ENCODE measurements at places on chromosomes 2 and 18.

DNA sequence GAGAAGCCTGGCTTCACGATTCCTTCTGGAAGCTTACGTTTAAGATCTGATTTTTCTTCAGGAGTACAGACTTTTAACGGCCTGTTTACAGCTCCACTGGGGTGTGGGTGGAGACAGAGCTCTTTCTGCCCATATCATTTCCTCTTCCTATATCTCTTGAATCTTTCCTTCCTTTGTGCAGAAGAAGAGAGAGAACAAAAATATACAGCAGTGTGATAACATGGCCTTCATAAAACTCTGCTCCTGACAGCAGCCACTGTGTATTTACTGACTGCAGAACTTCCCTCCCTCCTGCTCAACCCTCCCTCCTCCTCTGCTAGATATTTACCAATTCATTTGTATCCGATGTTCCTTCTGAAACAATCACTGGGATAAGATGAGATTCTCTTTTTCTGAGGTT, 34.1 kb upstream of the REEP1 start:
- no peak for DNase-seq

DNA sequence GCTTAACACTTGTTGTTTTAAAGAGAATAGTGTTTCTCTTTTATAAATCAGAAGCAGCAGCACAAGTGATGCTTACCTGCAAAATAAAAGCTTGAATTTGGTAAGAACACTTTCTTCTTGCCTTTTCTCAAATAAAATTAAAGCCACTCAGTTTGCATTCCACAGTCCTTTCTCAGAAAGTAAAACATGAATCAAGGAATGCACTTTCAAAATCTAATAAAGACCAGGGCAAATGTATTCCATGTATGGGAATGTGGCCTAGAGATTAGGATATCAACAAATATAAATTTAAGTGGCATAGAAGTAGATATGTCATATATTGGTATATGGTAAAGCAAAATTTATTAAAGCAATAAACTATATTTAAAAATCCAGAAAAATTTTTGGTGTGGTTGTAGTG, 352.8 kb downstream of the THSD7B start:
- no peak for DNase-seq

GRCh38 chr2:10584242-10584753, 105.5 kb downstream of the NOL10 start:
- no peak for DNase-seq

GRCh38 chr2:20208476-20208859, 16.5 kb downstream of the SDC1 start:
- no peak for DNase-seq

DNA sequence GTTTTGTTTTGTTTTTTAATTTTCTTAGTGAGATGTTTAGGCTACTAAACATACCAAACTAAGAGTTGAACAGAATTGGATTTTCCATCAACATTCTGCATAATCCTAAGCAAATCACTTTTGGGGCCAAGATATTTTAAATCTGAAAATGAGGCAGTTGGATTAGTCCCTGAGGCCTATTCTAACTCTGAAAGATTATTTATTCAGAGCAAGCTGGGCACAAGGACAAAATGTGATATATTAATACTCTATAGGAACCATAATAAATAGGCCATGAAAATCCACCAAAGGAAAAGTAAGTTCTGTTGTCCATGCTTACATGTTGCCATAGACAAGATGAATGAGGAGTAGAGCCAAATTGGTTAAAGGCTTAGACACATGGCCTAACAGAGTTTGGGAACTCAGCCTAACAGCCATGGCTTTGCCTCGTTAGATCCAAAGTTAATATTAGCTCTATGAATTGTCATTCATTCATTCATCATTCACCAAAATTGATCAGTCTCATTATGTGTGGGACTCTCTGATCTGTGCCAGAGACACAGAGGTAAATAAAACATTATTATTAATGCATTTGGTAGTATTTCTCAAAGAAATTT, 183.5 kb downstream of the SCG2 start:
- DNase-seq, result no peak

- no peak for DNase-seq
Measured at GRCh38 chr18:11033503-11033902, 115.9 kb downstream of the PIEZO2 start.

Data from adrenal gland (tissue), 19 donors.